ENCODE measurements at places on chromosomes 5 and 9.

DNA sequence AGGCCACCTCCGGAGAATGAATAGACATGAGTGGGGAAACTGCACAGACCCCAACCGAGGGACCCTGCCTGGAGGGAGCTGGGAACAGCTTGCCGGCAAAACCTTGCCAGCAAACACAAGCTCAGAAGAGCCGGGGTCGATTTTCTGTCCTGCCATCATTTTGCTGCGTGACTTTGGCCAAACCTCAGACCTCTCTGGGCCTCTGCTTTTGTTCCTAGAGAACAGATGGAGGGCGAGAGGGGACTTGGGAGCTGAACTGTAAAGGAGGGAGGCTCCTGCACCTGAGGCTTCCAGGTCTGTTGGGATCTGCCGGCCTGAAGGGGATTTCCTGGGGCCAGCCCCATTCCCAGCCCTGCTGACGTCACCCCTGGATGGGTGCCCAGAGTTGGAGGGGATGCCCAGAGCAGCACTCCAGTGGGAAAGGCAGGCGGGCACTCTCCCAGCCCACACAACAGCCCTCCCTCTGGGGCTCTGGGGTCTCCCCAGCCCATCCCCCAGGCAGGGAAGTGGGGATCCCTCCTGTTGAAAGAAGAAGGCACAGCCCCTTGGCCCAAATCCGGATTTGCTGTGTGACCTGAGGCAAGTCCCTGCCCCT lies 40.4 kb upstream of the SYNPO start:
- no peak for DNase-seq

DNA sequence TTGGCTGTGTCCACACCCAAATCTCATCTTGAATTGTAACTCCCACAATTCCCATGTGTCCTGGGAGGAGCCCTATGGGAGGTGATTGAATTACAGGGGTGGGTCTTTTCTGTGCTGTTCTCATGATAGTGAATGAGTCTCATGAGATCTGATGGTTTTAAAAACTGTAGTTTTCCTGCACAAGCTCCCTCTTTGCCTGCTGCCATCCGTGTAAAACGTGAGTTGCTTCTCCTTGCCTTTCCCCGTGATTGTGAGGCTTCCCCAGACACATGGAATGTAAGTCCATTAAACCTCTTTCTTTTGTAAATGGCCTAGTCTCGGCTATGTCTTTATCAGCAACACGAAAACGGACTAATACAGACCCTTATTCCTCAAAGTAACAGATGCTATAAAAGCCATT lies 94.1 kb downstream of the DOCK2 start:
- DNase-seq = no peak

DNA sequence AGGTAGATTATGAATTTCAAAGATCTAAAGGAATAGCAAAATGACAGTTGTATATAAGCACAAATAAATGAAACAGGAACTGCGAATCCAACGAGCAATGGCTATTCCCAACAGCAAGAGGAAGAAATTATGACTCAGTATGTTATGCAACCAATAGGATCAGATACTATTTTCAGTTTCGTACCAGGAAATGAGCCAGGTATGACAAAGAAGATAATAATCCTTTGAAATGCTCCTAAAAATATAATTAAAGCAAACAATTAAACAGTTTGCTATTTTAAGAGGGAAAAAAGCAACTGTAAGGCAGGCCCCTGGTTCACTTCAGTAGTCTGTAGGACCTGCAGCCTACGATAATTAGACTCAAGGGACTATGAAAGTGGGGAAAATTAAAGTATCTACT lies 58.9 kb downstream of the AUH start:
- DNase-seq = no peak

DNA sequence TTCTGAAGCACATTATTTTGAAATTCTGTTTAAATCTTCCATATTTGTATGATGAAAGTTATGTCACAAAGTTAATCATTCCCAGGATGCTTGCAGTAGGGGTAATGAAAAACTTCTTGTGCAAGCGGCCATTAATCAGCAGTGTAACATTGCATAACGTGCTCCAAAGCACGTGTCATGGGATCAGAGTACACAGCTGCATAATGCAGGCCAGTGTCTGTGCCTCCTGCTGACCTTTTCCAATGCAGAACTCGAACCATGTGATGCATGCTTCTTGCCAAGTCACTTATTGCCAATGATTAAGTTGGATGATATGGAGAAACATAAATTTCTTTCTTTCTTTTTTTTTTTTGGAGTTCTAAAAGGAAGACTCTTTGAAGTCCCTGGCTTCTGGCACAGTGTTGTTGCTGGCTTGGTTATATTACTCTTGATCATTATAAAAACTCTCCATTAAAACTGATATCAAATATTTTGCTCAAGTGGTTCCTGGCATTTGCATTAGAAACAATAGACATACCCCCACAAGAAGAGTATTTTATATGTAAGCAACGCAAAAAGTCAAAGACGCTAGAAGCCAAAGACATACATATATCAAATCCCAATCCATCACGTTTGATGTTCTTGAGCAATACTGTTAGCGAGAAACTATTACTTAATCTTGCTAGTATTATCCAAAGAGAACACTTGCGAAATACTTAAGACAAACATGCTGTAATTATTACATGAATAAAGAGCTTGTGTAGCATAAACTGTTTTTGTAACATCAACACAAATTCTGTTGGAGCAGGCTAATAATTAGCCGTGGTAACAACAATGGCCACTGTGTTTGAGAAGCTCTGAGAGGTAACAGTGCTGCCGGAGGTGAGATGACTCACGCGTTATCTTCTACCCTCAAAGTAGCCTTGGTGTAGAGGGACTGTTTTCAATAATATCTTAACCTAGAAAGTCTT lies 164.2 kb downstream of the AUH start:
- DNase-seq = no peak

GRCh38 chr5:39017504-39017903 lies 56.7 kb downstream of the RICTOR start:
- no peak for DNase-seq

GRCh38 chr5:8981016-8981415 lies 564.9 kb downstream of the SEMA5A start:
- DNase-seq = no peak

DNA sequence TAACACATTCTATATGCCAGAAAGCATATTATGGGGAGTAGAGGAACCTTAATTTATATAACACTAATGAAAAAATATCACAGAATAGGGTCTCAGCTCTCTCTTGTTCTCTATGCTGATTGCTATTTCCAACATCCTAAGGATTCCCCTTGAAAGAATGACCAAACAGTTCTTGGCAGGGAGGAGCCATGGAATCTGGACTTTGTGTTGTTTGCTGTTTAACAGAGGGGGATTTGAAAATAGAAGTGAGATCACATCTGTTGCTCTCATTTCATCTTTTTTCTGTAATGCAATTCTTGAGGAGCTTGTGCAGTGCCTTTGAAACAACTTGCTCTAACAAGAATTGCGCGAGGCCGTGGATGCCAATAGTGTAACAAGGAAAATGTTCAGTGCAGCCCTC lies 755.3 kb downstream of the TLE1 start:
- DNase-seq = no peak

DNA sequence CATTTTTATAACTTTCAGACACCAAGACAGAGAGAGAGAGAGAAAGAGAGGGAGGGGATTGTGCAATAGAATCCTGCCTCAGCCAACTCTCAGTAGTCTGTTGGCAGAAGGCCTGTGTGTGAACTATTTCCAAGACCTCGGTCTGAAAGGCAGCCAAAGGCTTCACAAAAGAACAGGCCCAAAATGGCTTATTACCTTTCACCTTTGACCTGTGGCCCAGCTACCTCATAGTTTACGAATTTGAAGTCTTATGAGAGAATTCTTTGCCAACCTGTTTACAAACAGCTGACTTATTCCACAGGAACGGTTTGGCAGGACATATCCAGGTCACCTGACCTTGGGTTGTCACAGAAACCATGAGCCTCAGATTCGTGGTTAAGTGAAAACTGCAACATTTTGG lies 48.6 kb downstream of the NR2F1-AS1 start:
- no peak for DNase-seq

GRCh38 chr9:106958955-106959657 lies 96.1 kb downstream of the ZNF462 start:
- no peak for DNase-seq

DNA sequence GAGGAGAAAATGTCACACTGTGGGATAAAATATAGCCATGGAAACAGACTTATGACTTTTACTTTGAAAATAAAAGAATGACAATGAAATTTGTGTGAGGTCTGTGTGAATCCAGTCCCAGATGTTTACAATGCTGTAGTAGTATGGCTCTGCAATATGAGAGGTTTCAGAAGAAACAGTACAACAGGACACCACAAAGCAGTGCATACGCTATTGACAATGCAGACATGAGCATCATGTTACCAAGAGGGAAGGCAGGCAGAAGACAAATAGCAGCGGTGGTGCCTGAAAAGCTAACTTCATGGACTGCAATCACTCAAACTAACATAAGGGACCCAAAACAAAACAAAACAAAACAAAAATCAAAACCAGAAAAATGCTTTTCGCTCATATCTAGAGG lies 1.8 kb downstream of the FGF10 start:
- DNase-seq = no peak

DNA sequence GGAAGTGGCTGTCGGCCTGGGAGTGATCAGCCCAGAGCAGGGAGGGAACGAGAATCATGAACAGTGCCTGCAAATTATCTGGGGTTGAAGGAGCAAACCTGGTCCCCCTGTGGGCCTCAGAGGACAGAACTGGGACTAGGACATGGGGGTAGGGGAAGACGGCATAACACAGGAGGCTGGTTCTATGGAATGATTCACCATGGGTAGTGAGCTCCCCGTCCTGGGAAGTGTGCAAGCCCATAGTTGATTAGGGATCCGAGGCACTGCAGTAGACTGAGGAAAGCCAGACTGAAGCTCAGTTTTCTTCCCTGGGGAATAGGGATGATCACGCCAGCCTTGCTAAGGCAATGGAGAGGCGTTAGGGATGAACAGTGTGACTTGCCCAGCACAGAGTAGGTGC lies 5.6 kb downstream of the ADGRD2 start:
- no peak for DNase-seq

GRCh38 chr9:81665322-81665871 lies 23.9 kb downstream of the TLE1 start:
- no peak for DNase-seq

- DNase-seq = no peak
These were observed 188.4 kb downstream of the SNCAIP start for GRCh38 chr5:122500245-122501088.

- no peak for DNase-seq
These were observed 15.1 kb downstream of the SLC28A3 start for GRCh38 chr9:84325347-84325973.

DNA sequence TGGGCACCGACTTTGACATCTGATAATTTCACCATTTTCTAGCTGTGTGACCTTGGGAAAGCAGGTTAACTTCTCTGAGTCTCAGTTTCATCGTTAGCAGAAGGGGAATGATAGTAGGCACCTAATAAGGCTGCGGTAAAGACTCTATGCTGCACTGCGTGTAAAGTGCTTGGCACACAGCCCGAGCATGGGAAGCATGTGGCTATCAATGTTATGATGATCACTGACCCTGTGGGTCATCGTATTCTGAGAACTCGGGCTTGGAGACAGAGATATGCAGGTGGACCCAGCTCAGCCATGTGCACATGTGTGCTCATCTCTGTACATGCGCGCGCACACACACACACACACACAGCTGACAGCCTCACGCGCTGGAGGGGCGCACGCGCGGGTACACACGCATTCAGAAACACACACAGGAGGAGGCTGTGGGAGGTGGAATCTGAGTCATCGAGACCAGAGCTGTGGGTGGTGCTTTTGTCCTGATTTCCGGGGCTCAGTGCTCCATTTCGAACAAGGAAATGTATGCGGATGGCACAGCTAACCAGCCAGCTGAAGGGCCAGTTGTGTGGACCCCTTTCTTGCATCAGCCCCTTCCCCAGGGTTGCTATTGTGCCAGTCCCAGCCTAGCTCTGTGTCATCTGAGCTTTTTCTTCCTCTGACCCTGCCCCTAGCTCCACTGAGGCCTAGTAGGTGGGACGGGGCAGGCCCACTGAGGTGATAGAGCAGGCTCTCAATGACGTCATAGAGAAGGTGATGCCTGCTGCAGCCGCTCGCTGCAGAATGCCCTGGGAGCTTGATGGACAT lies 11.1 kb upstream of the ARAP3 start:
- peak; percentile 90 for DNase-seq

DNA sequence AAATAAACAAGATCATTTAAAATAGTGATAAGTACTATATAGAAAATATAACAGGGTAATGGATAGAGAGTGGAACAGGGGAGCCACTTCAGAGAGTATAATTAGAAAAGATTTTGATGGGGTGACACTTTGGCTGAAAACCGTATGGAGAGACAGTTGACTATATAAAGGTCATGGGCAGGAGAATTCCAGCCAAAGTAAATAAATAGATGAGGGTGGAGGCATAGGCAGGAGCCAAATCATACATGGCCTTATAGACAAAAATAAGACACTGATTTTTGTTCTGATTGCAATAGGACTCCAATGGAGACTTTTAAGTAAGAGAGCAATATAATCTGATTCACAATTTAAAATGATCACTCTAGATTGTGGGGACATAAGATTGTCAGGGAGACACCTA lies 37.5 kb upstream of the NUDT12 start:
- DNase-seq = no peak

DNA sequence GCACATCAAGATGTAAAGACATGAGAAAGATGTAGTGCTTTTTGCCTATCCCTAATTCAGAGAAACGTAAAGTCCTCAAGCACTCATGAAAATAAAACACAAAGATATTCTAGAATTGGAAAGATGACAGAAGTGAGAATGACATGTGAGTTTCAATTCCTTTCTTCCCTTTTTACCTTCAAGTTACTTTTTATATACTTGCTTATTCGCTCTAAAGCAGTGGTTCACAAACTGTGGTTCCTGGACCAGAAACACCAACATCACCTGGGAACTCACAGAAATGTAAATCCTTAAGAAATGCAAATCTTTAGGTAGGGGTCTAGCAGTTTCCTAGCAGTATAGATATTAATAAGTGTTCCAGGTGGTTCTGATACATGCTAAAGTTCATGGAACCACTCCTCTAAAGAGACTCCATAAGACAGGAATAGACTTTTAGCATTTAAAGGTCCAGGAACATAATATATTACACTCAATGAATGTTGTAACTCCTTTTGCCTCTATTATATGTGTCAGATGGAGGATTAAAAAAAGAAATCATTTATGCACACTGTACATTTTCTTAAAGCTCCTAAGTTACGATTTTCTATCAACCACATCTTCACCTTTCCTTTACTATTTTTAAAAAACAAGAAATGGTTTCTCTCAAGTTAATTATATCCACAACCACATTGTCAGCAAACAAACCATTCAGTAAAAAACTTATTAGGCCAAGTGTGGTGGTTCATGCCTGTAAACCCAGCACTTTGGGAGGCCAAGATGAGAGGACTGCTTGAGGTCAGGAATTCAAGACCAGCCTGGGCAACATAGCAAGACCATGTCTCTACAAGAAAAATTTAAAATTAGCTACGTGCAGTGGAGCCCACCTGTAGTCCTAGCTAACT lies 39.9 kb downstream of the ERP44 start:
- no peak for DNase-seq

- DNase-seq = peak; percentile 46
These were observed 1.1 kb upstream of the TLE4 start for GRCh38 chr9:79570448-79571308.

DNA sequence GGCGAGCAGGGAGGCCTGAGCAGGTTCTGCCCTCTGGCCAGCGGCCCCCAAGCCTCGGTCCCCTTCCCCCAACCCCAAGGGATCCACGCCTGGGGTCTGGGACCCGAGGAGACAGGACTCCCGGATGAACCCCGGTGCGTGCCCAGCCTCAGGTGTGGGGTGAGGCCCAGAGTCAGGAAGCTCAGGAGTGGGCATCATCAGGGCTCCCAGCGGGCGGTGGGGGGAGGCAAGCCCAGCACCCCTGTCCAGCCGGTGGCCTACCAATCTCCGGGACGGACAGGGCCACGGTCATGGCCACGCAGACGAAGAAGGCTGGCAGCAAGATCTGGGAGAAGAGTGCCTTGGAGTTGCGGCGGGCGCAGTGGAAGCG lies 14.5 kb downstream of the ABCA2 start:
- no peak for DNase-seq
